ENCODE measurements at places on chromosomes 6 and 20. TPM values are rescaled to one million over a fixed set of nuclear protein-coding genes. Genes with fewer than 3 reads are reported as not detected.

LMBRD1 gene
- total RNA-seq, result 17.2 TPM

FAM229B gene
- 30.3 TPM for total RNA-seq

EEF1E1 gene
- 53.2 TPM for total RNA-seq

HNF4A gene
- total RNA-seq, result not detected

PRPH2 gene
- not detected for total RNA-seq

TBPL1 gene
- 53.2 TPM for total RNA-seq

GGTLC1 gene
- not detected for total RNA-seq

CD109 gene
- total RNA-seq, result 0.73 TPM

PPP1R11 gene
- 35.6 TPM for total RNA-seq

SHLD1 gene
- total RNA-seq, result 5.0 TPM

UBD gene
- total RNA-seq, result not detected

TRIM31 gene
- total RNA-seq, result not detected

MYO6 gene
- total RNA-seq, result 25.7 TPM
